ENCODE measurements at places on chromosomes 11 and 22. TPM values are rescaled to one million over a fixed set of nuclear protein-coding genes. Genes with fewer than 3 reads are reported as not detected.

The TMPRSS4 gene
- total RNA-seq = 1.4 TPM

The ESAM gene
- 0.44 TPM for total RNA-seq

The NAALAD2 gene
- 3.7 TPM for total RNA-seq

The SVIP gene
- 10.9 TPM for total RNA-seq

The ENTHD1 gene
- total RNA-seq = not detected

The IFT27 gene
- 56.3 TPM for total RNA-seq

The PDE3B gene
- total RNA-seq = 9.4 TPM

The CAPN5 gene
- 24.3 TPM for total RNA-seq

The CNTF gene
- total RNA-seq = 0.82 TPM

The TMEM25 gene
- total RNA-seq = 19.1 TPM

The WNT7B gene
- 0.18 TPM for total RNA-seq

The OSM gene
- total RNA-seq = not detected

The FBXO7 gene
- 60.7 TPM for total RNA-seq

DNA sequence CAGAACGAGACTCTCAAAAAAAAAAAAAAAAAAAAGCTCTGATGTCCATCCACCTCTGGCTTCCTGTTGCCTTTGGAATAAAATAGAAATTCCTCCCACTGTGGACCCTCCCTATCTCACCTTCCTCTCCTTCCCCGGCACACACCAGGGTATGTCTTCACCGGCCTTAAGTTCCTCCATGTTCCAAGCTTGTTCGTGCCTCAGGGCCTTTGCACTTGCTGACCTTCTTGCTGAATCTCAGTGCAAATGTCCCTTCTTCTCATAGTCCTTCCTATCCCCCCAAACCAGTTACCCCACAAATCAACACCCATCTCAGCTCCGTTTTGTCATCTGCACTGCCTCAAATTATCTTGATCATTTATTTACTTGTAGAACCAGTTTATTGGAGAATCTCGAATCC is 20.6 kb downstream of the IFT27 start:
- H3K27me3 ChIP-seq = peaks cover 18% of the 10 kb centered on the region
- no peaks in the 10 kb centered on the region for H3K36me3 ChIP-seq
- no peaks in the 10 kb centered on the region for H3K4me1 ChIP-seq
- DNase-seq = no peak

DNA sequence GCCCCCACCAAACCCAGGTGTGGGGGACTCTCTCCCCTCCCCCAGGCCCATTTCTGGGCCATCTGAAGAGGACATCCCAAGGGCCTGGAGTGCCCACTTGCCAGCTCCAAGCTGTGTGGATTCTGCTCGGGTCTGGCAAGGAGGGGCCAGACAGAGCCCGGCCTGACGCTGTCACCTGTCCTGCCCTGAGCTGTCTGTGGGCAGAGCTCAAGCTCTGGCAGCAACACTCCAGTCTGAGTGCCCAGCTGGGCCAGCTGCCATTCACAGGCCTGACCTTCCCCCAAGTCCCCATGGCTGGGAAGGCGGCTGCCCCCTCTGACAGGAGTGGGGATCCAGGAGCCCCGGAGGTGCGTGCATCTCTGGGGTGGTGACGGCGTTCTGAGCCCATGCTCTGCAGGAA is 6.2 kb upstream of the PIM3 start:
- no peaks in the 10 kb centered on the region for H3K4me1 ChIP-seq
- no peaks in the 10 kb centered on the region for H3K27me3 ChIP-seq
- H3K4me3 ChIP-seq = no peak overlapping the region
- DNase-seq = no peak
- no peaks in the 10 kb centered on the region for H3K36me3 ChIP-seq

DNA sequence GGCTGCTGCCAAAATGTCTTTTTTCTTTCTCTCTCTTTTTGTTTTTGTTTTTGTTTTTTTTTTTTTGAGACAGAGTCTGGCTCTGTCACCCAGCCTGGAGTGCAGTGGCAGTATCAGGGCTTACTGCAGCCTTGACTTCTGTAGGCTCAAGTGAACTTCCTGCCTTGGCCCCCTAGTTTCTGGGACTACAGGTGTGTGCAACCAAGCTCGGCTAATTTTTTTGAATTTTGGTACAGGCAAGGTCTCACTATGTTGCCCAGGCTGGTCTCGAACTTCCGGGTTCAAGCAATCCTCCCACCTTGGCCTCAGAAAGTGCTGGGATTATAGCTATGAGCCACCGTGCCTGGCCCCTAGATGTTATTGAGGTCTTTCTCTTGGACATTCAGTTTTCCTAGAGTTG is 2.2 kb upstream of the DDX10 start:
- no peak overlapping the region for H3K27ac ChIP-seq
- H3K36me3 ChIP-seq = peaks cover 2% of the 10 kb centered on the region
- H3K4me3 ChIP-seq = no peak overlapping the region
- DNase-seq = no peak
- H3K4me1 ChIP-seq = peaks cover 16% of the 10 kb centered on the region

DNA sequence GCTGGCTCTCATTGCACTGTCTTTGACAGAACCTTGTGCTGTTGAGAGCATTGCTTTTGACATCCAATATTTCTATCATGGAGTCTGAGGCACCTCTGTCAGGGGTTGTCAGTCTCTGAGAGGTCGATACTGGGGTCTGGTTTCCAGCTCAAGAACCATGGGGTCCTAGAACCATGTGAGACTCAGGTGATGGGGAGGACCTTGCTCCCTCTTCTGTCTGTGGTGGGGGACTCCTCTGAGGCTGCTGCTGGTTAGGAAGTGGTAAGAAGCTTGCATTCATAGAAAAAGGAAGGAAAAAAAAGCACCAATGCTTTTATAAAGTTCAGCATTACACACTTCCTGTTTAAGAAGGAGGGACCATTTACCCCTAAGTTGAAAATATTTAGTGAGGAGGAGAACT is 91.8 kb upstream of the CD44 start:
- H3K4me3 ChIP-seq = no peak overlapping the region
- H3K27ac ChIP-seq = no peak overlapping the region
- DNase-seq = no peak
- H3K36me3 ChIP-seq = no peaks in the 10 kb centered on the region
- peaks cover 3% of the 10 kb centered on the region for H3K27me3 ChIP-seq

GRCh38 chr11:9459667-9460321 is 1.0 kb upstream of the ZNF143 start:
- no peaks in the 10 kb centered on the region for H3K27me3 ChIP-seq
- H3K4me1 ChIP-seq = peaks cover 18% of the 10 kb centered on the region
- H3K4me3 ChIP-seq = peak overlapping the region; percentile 98
- H3K27ac ChIP-seq = peak overlapping the region; percentile 99
- no peak for DNase-seq
- H3K36me3 ChIP-seq = peaks cover 5% of the 10 kb centered on the region

GRCh38 chr22:22011964-22012363 is 29.4 kb upstream of the TOP3B start:
- peaks cover 92% of the 10 kb centered on the region for H3K27me3 ChIP-seq
- H3K4me1 ChIP-seq = peaks cover 5% of the 10 kb centered on the region
- H3K36me3 ChIP-seq = no peaks in the 10 kb centered on the region
- no peak for DNase-seq
- no peak overlapping the region for H3K4me3 ChIP-seq

DNA sequence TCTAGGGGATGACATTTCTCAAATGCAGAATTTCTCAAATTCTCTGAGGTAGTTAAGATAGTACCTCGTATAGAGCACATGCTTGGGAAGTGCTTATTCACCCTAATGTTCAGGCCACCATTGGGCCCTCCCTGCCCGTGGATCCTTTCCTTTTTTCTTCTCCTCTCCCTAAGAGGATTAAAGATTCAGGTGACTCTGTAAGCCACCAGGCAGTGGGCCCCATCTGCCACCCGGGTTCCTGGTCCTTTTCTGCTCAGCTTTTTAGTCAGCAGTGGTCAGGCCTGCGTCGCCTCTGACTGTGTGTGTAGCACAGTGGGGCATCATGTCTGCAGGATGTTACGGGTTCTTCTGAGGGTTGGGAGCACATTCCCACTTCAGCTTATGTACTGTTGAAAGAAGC is 7.2 kb downstream of the CEP164 start:
- H3K27me3 ChIP-seq = no peaks in the 10 kb centered on the region
- no peaks in the 10 kb centered on the region for H3K4me1 ChIP-seq
- no peak overlapping the region for H3K27ac ChIP-seq
- H3K36me3 ChIP-seq = peaks cover 3% of the 10 kb centered on the region
- no peak for DNase-seq
- H3K4me3 ChIP-seq = no peak overlapping the region

- H3K4me3 ChIP-seq = peak overlapping the region; percentile 98
- H3K27me3 ChIP-seq = peaks cover 3% of the 10 kb centered on the region
Measured at GRCh38 chr11:34055218-34056000, 3.9 kb downstream of the CAPRIN1 start.

DNA sequence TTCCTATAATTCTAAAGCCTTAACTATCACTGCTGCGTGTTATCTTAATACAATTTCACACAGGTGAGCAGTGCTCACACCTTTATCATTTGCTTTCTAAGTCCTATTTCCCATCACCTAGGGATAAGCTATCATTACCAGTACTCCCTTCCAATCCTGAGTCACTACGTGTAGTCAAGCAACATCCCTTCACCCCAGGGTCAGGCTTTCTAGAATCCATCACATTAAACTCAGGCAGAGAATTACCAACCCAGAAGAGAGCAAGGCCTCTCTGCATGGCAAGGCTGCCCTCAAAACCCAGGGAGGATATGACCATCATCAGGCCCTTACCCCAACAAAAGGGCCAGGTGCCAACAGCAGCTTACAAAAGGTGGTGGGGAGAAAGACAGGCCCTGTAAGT is 9.8 kb downstream of the PACSIN2 start:
- H3K36me3 ChIP-seq = peaks cover 5% of the 10 kb centered on the region
- H3K4me3 ChIP-seq = no peak overlapping the region
- peak overlapping the region; percentile 67 for H3K27ac ChIP-seq
- DNase-seq = no peak
- no peaks in the 10 kb centered on the region for H3K27me3 ChIP-seq

DNA sequence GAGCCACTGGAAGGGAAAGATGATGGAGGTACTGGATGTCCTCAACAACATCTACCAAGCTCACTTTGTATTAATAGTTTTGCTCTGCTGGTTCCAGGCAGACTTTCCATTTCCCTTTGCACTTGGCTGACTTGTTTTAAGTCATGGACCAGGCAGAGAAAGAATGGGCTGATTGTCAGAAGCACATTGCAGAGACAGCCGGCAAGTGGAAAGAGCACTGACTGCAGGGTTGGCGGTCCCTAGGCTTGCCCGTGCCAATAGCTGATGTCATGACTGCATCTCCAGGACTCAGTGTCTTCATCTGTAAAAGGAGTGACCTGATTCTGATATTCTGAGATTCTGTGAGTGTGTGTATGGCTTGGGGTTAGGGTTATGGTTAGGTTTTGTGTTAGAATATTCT is 20.9 kb upstream of the NNMT start:
- DNase-seq = no peak
- peaks cover 11% of the 10 kb centered on the region for H3K27me3 ChIP-seq
- H3K4me1 ChIP-seq = no peaks in the 10 kb centered on the region

- H3K4me3 ChIP-seq = no peak overlapping the region
- DNase-seq = no peak
- H3K27ac ChIP-seq = no peak overlapping the region
- H3K27me3 ChIP-seq = no peaks in the 10 kb centered on the region
- no peaks in the 10 kb centered on the region for H3K36me3 ChIP-seq
Measured at GRCh38 chr11:130829920-130830511, 86.3 kb downstream of the SNX19 start.

- no peak for DNase-seq
- H3K27ac ChIP-seq = peak overlapping the region; percentile 49
- H3K27me3 ChIP-seq = no peaks in the 10 kb centered on the region
- H3K4me1 ChIP-seq = no peaks in the 10 kb centered on the region
- H3K36me3 ChIP-seq = peaks cover 70% of the 10 kb centered on the region
Measured at GRCh38 chr22:36303874-36304273, 50.9 kb downstream of the APOL1 start.

DNA sequence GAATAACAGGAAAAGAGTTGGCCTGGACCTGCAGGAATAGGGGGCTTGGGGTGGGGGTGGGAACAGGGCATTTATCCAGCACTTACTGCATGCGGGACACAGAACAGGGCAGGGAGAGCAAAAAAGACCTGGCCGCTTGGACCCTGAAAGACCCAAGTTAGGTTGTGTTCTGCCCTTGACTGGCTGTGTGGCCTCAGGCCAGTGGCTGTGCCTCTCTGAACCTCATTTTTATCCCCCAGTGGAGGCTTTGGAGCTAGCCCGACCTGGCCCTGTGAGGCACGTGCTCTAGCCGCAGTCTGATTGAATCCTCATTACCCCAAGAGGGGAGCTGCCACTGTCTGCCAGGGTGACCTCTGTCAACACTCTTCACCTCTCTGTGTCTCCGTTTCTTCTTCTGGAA is 68.7 kb downstream of the MN1 start:
- DNase-seq = no peak
- no peak overlapping the region for H3K27ac ChIP-seq
- H3K4me1 ChIP-seq = peaks cover 36% of the 10 kb centered on the region
- no peaks in the 10 kb centered on the region for H3K27me3 ChIP-seq
- no peak overlapping the region for H3K4me3 ChIP-seq
- H3K36me3 ChIP-seq = peaks cover 29% of the 10 kb centered on the region

- H3K4me3 ChIP-seq = no peak overlapping the region
- H3K4me1 ChIP-seq = peaks cover 3% of the 10 kb centered on the region
- no peak overlapping the region for H3K27ac ChIP-seq
- DNase-seq = no peak
- no peaks in the 10 kb centered on the region for H3K27me3 ChIP-seq
Measured at GRCh38 chr11:47389577-47390421, 11.5 kb upstream of the SPI1 start.

GRCh38 chr11:67648796-67649613 is 1.5 kb downstream of the ACY3 start:
- H3K36me3 ChIP-seq = no peaks in the 10 kb centered on the region
- peak; percentile 8 for DNase-seq
- peaks cover 6% of the 10 kb centered on the region for H3K4me1 ChIP-seq
- H3K4me3 ChIP-seq = no peak overlapping the region

DNA sequence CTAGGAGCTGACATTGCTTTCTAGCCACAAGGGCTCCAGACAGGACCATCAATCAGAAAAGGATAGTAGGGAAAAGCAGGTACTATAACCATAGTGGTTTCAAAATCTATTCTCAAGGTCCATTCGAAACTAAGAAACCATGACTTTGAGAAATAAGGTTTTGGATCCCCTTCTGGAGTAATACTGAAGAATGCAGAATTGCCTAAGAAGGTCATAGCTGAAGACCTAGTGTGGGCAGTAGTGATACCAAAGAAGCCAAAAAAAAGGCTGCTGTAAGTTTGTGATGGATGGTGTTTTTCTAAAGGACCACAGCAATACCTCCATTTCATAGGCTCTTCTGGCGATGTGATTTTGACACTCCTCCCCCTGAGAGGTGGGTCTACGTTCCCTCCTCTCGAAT is 163.1 kb downstream of the MAML2 start:
- H3K36me3 ChIP-seq = no peaks in the 10 kb centered on the region
- H3K4me1 ChIP-seq = peaks cover 73% of the 10 kb centered on the region
- DNase-seq = no peak
- no peak overlapping the region for H3K4me3 ChIP-seq

DNA sequence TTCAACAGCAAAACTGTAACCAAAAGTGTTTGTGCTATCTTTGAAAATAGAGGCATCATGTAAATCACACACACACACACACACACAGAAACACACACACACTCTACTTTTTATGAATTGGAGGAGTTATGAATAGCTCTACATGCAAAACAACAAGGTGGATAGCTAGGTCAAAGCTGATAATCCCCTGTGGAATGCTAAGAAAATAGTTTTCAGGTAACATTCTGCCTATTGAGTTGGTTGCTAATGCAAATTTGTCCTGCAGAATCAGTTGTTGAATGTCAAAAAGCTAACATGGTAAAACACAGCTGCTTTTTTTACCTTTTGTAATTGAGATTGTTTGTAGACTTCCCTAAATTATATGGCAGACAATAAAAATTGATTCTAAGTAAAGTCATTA is 1658.4 kb upstream of the RAG2 start:
- no peak overlapping the region for H3K27ac ChIP-seq
- no peak for DNase-seq
- peaks cover 3% of the 10 kb centered on the region for H3K27me3 ChIP-seq
- peaks cover 35% of the 10 kb centered on the region for H3K36me3 ChIP-seq
- H3K4me1 ChIP-seq = peaks cover 3% of the 10 kb centered on the region

- no peaks in the 10 kb centered on the region for H3K36me3 ChIP-seq
- H3K27me3 ChIP-seq = no peaks in the 10 kb centered on the region
- H3K4me1 ChIP-seq = peaks cover 2% of the 10 kb centered on the region
Measured at GRCh38 chr11:127023991-127024390, 23.4 kb upstream of the KIRREL3 start.

Measured in WTC11 (cell line).